ENCODE measurements at places on chromosomes 3 and 15. TPM values are rescaled to one million over a fixed set of nuclear protein-coding genes. Genes with fewer than 3 reads are reported as not detected.

Gene ERC2
- 0.22 TPM for total RNA-seq

Gene PARP14
- 19.1 TPM for total RNA-seq

Gene NFKBIZ
- 5.5 TPM for total RNA-seq

Gene HTR3E
- total RNA-seq, result not detected

Gene DUSP7
- total RNA-seq, result 6.6 TPM

Gene ADGRG7
- not detected for total RNA-seq

GRCh38 chr3:121980450-121980796 is 41.6 kb downstream of the ILDR1 start:
- no peaks in the 10 kb centered on the region for H3K36me3 ChIP-seq
- H3K4me3 ChIP-seq, result no peak overlapping the region
- H3K27me3 ChIP-seq, result no peaks in the 10 kb centered on the region
- no peaks in the 10 kb centered on the region for H3K4me1 ChIP-seq
- no peak for DNase-seq

DNA sequence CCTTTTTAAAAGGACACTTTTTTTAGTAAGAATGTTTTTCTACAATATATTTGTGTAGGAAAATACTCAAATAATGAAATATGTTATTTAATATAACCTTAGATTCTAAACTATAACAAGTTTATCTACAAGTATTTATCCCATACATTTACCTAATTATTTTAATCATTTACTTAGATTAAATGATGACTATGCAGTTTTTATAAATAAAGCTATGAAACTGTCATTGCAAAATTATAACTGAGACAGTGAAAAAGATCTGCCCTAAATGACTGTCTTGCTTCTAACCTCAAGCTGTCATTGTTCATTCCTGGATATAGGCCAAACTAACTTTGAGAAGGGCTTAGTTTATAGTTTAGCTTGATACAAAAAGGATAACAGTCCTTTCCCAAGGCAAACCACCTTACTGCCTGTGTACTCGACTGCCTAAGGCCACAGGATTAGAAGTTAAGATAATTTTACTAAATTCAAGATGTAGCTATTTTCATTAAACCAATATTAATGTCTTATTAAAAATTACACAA is 84.1 kb downstream of the GLDN start:
- H3K36me3 ChIP-seq, result no peaks in the 10 kb centered on the region
- no peaks in the 10 kb centered on the region for H3K27me3 ChIP-seq
- no peak overlapping the region for H3K27ac ChIP-seq
- no peak overlapping the region for H3K4me3 ChIP-seq
- H3K4me1 ChIP-seq, result no peaks in the 10 kb centered on the region

- DNase-seq, result no peak
- H3K4me1 ChIP-seq, result no peaks in the 10 kb centered on the region
- no peaks in the 10 kb centered on the region for H3K27me3 ChIP-seq
- no peak overlapping the region for H3K4me3 ChIP-seq
- H3K27ac ChIP-seq, result no peak overlapping the region
- H3K36me3 ChIP-seq, result no peaks in the 10 kb centered on the region
These were observed 124.8 kb upstream of the C15orf61 start for GRCh38 chr15:67396114-67396513.

DNA sequence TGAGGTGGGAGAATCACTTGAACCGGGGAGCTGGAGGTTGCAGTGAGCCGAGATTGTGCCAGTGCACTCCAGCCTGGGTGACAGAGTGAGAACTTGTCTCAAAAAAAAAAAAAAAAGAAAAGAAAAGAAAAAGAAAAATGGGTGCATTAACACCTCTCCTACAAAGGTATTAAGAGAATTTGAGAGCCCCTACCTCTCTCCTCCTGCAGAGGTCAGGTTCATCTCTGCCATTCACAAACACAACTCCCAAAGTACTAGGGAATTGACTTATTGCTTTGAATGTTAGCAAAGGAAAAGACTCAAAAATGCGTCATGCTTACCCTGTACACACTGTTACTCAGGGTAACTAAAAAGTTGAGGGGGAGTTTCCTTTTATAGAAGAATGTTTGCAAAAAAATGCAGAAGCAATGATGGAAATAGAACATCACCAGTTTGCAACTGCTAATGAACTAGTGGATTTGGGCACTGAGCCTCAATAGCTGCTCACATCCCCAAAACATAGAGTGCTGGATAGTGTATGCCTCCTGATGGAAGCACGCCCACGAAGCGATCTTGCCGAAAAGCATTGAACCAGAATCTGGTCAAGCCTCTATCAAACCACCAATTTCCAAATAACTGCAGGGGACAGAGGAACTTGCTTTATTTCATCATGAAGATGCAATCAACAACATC is 15.5 kb upstream of the LYZL4 start:
- no peak overlapping the region for H3K4me3 ChIP-seq
- no peak overlapping the region for H3K27ac ChIP-seq
- H3K36me3 ChIP-seq, result no peaks in the 10 kb centered on the region
- H3K4me1 ChIP-seq, result peaks cover 41% of the 10 kb centered on the region
- DNase-seq, result no peak

DNA sequence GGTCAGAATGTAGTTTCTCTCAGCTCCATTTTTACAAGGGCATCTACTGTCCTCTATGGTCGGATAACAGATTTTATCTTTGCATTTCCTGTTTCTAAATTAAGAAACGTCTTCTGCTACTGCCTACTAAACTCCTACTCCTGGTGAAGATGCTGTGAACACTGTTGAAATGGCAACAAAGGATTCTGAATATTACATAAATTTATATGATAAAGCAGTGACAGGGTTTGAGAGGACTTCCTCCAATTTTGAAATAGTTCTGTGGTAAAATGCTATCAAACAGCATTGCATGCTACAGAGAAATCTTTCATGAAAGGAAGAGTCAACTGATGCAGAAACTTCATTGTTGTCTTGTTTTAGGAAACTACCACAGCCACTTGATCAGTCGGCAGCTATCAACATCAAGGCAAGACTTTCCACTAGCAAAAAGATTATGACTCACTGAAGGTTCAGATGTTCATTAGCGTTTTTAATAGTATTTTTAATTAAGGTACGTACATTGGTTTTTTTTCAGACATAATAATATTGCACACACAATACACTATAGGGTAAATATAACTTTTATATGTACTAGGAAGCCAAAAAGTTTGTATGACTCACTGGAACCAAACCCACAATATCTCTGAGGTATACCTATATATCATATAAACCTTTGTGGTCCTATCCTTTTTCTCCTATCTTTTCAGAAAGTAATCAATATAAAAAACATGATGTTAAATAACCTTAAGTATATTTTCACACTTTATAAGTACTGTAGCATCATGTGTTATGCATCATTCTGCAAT is 156.1 kb downstream of the STAG1 start:
- H3K27me3 ChIP-seq, result no peaks in the 10 kb centered on the region
- DNase-seq, result no peak
- no peak overlapping the region for H3K27ac ChIP-seq
- H3K4me1 ChIP-seq, result no peaks in the 10 kb centered on the region
- H3K4me3 ChIP-seq, result no peak overlapping the region

DNA sequence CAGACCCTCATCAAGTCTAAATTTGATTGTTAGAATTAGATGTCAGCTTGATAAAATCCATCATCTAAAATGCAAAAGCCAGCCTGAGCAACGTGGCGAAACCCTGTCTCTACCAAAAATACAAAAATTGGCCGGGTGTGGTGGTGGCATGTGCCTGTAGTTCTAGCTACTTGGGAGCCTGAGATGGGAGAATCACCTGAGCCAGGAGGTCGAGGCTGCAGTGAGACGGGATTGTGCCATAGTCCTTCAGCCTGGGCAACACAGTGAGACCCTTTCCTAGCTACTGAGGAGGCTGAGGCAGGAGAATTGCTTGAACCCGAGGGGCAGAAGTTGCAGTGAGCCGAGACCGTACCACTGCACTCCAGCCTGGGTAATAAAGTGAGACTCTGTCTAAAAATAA is 69.5 kb downstream of the MYO1E start:
- H3K27me3 ChIP-seq, result no peaks in the 10 kb centered on the region
- no peak overlapping the region for H3K27ac ChIP-seq
- no peak for DNase-seq
- H3K4me1 ChIP-seq, result peaks cover 25% of the 10 kb centered on the region
- no peak overlapping the region for H3K4me3 ChIP-seq

DNA sequence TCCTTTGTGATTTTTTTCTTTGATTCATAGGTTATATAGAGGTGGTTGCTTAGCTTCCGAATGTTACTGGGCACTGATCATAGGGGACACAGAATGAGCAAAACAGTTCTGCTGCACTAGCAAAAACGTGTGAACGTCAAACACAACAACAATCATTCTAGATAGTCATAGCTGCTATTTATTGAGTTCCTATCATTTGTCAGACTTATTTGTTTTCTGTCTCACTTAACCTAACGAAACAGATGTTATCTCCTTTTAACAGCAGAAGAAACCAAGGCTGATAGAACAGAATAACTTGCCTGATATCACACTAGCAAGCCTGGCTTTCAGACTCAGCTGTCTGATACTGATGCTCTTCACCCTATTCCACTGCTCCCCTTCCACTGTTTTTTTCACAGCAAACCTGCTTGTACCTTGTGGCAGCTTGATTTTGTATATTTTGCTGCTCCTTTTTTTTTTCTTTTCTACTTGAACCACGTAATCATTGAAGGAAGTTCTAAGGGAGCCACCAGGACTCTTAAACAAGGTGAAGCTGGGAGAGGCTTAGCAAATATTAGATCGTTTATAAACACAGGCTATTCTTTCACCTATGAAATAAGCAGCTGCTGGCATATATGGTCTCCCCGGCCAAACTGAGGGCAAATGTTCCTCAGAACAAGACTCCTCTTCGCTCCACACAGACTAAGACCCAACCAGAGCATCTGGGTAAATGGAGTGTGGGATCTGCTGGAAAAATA is 78.8 kb downstream of the MCF2L2 start:
- DNase-seq, result no peak
- H3K4me1 ChIP-seq, result no peaks in the 10 kb centered on the region
- H3K4me3 ChIP-seq, result no peak overlapping the region
- H3K27me3 ChIP-seq, result peaks cover 9% of the 10 kb centered on the region
- no peak overlapping the region for H3K27ac ChIP-seq
- H3K36me3 ChIP-seq, result no peaks in the 10 kb centered on the region

DNA sequence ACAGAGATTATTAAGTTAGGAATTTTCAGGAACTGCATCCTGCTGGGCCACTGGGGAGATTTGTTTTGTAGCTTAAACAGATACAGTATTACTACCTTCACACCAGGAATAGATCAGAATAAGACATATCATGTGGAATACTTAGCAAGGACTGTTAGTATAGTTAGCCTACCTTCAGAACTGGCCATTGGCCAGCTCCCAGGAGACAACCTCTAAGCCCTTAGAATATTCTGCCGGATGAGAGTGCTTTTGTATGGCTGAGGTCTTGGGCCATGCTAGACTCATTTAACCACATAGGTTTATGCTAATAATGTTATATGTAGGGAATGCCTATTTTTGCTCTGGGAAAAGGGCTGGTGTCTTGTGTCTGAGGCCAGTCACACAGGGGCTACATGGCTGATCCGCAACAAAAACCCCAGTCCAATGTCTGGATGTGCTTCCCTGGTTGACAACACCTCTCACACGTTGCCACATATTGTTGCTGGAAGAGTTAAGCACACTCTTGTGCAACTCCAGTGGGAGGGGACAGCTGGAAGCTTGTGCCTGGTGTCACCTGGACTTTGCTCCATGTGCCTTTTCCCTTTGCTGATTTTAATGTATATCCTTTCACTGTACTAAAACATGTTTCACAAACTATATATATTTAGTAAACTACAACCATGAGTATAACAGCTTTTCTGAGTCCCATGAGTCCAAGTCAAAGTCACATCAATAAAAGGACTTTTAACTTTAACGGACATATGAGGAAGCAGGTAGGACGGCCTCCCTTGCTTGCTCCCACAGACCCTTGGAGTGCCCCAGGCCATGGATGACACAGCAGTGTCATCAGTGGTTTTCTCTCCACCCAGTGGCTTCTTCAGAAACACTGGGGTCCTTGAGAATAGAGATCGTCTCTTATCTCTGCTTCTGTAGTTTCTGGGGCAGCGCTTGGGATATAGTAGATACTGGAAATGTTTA is 118.0 kb upstream of the C3orf80 start:
- no peaks in the 10 kb centered on the region for H3K27me3 ChIP-seq
- peak overlapping the region; percentile 95 for H3K27ac ChIP-seq
- peaks cover 67% of the 10 kb centered on the region for H3K4me1 ChIP-seq

GRCh38 chr3:143928056-143928455 is 43.6 kb upstream of the DIPK2A start:
- no peak for DNase-seq
- H3K4me1 ChIP-seq, result no peaks in the 10 kb centered on the region
- H3K36me3 ChIP-seq, result no peaks in the 10 kb centered on the region

DNA sequence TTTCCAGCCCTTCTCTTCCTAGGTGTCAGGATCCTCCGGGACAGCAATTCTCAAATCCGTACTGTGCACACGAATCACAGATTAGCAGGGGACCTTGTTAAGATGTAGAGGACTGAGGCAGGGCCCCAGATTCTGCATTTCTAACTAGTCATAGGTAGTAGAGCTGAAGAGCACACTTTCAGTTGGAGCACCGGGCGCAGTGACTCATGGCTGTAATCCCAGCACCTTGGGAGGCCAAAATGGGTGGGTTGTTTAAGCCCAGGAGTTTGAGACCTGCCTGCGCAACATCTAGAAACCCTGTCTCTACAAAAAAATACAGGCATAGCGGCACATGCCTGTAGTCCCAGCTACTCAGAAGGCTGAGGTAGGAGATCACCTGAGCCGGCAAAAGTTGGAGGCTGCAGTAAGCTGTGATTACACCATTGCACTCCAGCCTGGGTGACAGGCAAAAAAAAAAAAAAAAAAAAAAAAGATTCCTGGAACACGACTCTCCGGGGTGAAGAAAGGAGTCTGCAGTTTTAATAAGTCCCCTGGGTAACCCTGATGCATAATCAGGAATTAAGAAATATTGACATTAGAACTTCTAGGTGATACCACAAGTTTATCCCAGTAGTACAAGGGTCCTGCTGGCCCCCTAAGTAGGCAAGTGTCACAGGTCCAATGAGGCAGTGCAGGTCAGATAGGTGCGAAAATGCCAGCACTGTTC is 21.4 kb upstream of the IGDCC3 start:
- peaks cover 29% of the 10 kb centered on the region for H3K27me3 ChIP-seq
- no peak for DNase-seq
- H3K36me3 ChIP-seq, result no peaks in the 10 kb centered on the region
- H3K4me1 ChIP-seq, result peaks cover 25% of the 10 kb centered on the region
- no peak overlapping the region for H3K4me3 ChIP-seq
- H3K27ac ChIP-seq, result no peak overlapping the region

DNA sequence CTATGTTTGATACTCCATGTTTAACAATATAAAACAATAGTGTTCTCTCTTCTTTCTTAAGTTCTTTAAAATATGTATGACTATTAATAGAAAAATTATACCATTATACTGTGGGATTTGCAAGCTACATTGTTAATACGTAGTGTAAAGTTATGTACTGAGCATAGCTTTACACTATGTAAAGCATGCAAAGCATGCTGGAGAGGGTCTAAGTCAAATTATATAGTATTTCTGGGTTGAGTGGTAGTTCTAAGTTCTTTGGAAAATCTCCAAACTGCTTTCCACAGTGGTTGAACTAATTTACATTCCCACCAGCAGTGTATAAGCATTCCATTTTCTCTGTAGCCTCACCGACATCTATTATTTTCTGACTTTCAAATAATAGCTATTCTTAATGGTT is 253.0 kb downstream of the RAP2B start:
- no peaks in the 10 kb centered on the region for H3K36me3 ChIP-seq
- H3K27ac ChIP-seq, result no peak overlapping the region
- no peak overlapping the region for H3K4me3 ChIP-seq
- no peak for DNase-seq
